ENCODE measurements at places on chromosomes 12 and 14. TPM values are rescaled to one million over a fixed set of nuclear protein-coding genes. Genes with fewer than 3 reads are reported as not detected.

- H3K36me3 ChIP-seq: peaks cover 8% of the 10 kb centered on the region
- no peak overlapping the region for H3K27ac ChIP-seq
- no peaks in the 10 kb centered on the region for H3K4me1 ChIP-seq
Observed at GRCh38 chr12:96233168-96233567, 39.0 kb downstream of the ELK3 start.

GRCh38 chr12:96416033-96416799 lies 16.0 kb upstream of the CDK17 start:
- H3K4me3 ChIP-seq: no peak overlapping the region
- no peak for DNase-seq
- no peaks in the 10 kb centered on the region for H3K36me3 ChIP-seq
- no peak overlapping the region for H3K27ac ChIP-seq
- H3K27me3 ChIP-seq: no peaks in the 10 kb centered on the region

GNB3 gene
- total RNA-seq: 3.6 TPM

GPR84 gene
- total RNA-seq: 0.20 TPM
